Lung microvascular endothelial cell (primary cell): ENCODE measurements at places on chromosomes 6 and 20. TPM values are rescaled to one million over a fixed set of nuclear protein-coding genes. Genes with fewer than 3 reads are reported as not detected.

GRCh38 chr20:60345106-60345505 lies 386.9 kb downstream of the CDH26 start:
- DNase-seq = no peak

Gene MGME1
- 7.8 and 7.9 TPM in 2 replicates for total RNA-seq

DNA sequence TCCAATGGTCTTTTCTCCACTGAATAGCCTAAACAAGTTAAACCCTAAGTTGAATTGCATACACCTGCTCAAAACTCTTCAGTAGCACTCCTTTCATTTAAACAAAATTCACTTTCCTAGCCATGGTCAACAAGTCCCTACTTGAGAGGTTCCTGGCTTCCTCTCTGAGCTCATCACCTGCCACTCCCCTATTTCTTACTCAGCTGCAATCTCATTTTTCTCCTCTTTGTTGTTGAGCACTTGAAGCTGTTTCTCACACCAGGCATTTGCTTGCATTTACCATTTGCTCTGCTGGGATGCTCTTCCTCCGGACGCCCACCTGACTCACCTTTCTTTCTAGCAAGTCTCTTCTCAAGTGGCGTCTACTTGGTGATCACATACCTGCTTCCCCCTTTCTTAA lies 38.5 kb downstream of the EDN1 start:
- no peak for DNase-seq

Gene TBXT
- total RNA-seq = not detected in 2 replicates

DNA sequence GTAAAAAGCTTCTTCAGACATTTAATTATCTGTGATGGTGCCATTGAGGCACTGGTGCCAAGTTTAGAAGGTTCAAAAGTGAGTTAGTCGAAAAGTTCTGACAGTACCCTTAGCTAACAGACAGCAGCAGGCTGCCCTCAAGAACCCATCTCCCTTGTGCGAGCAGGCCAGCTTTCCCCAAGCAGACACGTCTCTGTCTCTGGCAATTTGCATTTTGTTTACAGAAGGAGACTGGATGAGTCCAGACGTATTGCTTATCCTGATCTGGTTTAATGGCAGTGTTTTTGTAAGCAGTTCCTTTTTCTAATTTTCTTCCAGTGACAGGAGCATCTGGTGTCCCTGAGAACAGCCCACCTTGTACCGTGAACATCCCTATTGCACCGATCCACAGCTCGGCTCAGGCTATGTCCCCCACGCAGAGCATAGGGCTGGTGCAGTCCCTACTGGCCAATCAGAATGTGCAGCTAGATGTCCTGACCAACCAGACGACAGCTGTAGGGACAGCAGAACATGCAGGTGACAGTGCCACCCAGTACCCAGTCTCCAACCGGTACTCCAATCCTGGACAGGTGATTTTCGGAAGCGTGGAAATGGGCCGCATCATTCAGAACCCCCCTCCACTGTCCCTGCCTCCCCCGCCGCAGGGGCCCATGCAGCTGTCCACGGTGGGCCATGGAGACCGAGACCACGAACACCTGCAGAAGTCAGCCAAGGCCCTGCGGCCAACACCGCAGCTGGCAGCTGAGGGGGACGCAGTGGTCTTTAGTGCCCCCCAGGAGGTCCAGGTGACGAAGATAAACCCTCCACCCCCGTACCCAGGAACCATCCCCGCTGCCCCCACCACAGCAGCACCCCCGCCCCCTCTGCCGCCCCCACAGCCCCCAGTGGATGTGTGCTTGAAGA lies 58.3 kb upstream of the TMEM181 start:
- no peak for DNase-seq

- peak; percentile 48 for DNase-seq
These were observed 190.4 kb downstream of the OGFRL1 start for GRCh38 chr6:71478834-71479541.

DNA sequence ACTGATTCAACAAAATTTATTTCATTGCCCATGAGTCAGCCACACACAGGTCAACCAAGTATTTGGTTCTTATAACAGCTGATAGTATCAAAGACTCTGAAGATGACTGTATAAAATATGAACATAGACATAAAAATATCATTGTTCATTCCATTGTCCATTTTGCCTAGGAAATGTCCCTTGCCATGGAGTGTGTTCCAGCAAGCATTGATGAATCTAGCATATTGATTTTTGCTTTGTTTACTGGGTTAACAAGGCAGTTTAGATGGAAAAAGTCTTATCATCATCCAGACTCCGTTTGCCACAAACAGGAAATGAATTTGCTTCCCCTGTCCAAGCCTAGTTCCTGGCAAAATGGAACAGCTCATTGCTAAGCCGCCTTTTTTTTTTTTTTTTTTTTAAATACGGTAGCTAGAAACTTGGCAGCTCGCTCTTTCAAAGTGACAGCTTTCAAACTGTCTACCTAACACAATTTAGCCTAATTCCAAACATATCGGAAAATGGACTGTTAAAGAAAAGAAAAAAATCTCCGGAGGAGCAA lies 7.5 kb downstream of the F13A1 start:
- peak; percentile 51 for DNase-seq

DNA sequence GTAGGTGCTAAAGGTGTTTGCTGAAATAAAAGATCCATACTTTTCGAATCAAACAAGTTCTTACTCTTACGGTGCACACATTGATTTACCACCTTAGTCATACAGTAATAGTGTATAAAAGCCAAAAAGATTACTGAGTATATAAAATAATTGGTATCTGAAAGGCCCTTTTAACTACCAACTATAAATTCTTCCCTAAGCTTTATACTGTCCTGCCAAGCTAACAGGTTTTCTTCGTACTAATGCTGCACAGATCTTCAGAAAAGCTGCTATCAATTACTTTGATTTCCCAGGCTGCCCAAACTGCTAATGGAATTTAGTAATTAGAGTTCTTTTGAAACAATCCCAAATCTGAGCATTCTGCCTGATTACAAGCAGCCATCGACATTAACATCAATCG lies 97.5 kb downstream of the PRKN start:
- no peak for DNase-seq

DNA sequence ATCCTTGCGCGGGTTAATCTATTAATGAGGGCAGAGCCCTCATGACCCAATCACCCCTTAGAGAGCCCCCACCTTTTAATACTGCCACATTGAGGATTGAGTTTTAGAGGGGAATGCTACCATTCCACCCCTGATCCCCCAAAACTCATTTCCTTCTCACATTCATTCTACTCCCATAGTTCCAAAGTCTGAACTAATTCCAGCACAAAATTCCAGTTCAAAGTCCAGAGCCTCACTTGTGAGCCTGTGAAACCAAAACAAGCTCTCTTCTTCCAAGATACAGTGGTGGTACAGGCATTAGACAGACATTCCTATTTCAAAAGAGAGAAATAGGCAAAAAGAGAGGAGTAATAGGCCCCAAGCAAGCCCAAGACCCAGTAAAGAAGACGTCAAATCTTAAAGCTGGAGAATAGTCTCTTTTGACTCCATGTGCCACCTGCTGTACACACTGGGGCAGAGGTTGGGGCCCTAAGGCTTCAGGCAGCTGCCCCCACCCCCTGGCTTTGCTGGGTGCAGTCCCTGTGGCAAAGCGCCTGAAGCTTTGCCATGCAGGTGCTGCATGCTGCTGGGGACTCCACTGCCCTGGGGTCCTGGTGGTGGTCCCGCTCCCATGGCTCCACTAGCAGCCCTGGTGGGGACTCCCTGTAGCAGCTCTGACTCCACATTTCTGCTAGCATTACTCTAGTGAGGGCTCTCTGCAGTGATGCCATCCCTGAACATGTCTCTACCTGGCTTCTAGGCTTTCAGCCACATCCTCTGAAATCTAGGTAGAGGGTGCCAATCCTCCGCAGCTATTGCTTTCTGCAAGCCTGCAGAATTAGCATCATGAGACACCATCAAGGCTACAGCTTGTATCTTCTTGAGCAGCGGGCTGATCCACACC lies 41.3 kb downstream of the RSPH3 start:
- no peak for DNase-seq

Gene ADIG
- total RNA-seq = not detected in 2 replicates

Gene CST9
- under 0.01 TPM in 1 of 2 replicates, not detected in the other for total RNA-seq

- DNase-seq = no peak
These were observed 322.8 kb downstream of the FARS2 start for GRCh38 chr6:5584078-5584482.

Gene CALHM4
- 0.22 TPM in 1 of 2 replicates, not detected in the other for total RNA-seq

DNA sequence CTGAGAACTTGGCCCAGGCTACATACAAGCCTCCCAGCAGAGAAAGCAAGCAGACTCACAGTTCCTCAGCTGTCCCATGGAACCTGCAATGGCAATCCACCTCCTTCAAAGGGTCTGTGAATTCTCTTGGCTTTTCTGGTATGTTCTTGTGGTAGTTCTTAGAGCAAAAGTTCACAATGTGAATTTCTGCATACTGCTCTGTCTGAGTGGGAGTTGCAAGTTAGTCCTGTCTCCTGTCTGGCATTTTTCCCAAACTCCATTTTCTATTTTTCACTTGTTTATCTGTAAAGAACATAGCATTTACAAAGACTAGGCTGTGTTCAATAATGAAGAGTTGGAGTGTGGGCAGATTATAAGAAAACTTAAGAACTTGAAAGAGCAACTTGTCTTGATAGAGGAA lies 269.9 kb downstream of the BCKDHB start:
- peak; percentile 1 for DNase-seq

- DNase-seq = peak; percentile 76
These were observed 2.0 kb downstream of the ZNF335 start for GRCh38 chr20:45969712-45970634.

Gene MYO6
- 22.2 and 26.4 TPM in 2 replicates for total RNA-seq

GRCh38 chr6:108157981-108158525 lies 7.8 kb upstream of the NR2E1 start:
- DNase-seq = no peak

DNA sequence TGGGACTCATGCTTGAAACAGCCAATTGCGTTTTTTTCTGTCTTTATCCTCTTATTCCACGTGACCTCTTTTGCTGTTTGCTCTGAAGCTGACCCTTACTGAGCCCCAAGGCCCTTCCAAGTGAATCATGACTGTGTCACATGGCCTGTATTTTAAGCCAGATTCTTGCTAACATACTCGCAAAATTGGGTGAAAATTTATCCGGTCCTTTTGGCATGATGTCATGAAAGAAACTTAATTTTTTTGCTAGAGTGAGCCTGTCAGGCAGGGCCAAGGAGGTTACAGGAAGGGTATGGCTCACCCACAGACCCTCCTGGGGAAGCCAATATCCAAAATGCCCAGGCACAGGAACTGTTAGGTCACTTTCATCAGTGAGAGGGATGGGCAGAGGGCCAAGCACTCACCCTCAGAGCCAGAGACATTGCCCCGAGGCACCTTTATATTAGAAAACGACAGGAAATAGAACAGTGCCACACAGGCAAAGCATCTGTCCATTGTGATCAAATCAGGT lies 296.7 kb downstream of the CDH26 start:
- DNase-seq = no peak

Gene WFDC5
- total RNA-seq = not detected in 2 replicates

DNA sequence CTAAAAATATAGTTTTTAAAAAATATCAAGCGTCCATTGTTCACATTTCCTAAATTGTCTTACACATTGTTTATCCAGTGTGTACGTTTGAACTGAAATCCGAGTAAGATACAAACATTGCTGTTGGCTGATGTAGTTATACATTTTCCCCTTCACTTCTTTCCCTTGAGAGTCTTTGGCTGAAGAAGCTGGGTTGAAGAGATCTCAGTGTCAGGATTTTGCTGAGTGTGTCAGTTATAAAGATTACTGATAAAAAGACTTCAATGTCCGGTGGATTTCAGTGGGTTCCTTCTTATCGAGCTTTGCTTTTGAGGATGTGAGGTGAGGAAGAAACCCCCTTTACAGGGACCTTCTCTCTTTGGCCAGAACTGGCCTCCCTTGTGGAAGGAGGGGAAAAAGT lies 20.5 kb downstream of the RFPL4B start:
- DNase-seq = no peak

- no peak for DNase-seq
These were observed 72.7 kb downstream of the GINS1 start for GRCh38 chr20:25480156-25480555.

Gene TAF8
- 12.2 and 16.9 TPM in 2 replicates for total RNA-seq

DNA sequence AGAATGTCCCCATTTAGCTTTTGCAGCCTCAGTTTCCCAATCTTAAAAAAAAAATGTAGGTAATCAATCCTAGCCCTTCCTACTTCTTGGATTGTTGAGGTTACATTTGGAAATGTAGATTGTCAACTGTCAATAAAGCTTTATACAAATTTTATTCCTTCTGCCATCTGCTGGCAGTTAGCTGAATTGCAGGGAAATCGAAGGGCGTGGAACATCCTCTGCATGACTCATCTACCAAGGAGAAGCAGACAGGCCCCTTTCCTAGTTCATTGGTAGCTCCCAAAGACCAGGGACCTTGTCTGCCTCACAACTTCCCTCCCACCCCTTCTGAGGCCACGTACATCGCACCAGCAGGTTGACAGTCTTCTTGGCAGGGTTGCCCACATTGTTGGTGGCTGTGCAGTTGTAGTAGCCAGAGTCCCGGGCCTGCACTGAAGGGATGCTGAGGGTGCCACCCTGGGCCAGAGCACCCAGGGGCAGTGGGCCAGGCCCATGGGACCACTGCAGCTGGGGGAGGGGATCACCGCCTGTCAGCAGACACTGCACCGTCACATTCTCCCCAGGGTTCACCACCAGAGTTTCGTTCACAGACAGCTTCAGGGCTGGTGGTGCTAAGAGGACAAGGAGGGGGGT lies 43.6 kb downstream of the MDGA1 start:
- DNase-seq = peak; percentile 60

DNA sequence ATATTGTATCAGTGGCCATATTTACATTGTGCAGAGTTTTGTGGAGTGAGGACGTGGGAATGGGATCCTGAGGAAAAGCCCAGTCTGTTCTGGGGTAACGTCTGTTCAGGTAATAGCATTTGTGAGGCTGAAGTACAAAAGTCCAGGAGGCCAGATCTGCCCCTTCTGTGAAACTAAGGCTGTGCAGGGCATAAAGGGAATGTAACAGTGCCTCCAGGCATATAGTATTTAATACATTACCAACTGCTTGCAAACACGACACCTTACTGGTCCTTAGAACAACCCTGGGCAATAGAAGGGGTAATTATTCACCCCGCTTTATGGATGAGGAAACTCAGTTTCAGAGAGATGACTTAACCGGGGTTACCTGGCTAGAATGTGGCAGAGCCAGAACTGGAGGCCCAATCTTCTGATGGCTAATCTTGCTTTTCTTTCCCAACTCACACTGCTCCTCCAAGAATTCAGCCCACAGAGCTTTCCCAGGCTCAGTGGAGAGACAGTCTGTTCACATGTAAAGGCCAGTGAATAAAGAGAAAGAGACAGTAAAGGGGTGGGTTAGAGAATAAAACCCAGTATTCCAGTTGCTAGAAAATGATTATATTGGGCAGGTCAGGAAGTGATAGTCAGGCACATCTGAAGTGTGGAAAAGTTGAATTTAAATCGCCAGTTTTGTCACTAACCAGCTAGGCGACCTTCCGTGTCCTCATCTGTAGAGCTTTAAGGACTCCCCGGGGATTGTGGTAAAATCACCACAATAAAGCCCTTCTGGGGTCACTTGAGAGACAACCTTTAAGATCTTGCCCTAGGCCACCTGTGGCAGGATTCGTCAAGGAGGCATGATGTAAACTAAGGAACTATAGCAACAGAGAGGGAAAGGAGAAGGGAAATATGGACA lies 280.7 kb upstream of the CITED2 start:
- DNase-seq = no peak

Gene PNLDC1
- total RNA-seq = not detected in 2 replicates

GRCh38 chr6:2072453-2072852 lies 173.0 kb downstream of the GMDS start:
- no peak for DNase-seq

Gene UNC5CL
- under 0.01 TPM in 2 replicates for total RNA-seq

GRCh38 chr6:152896923-152897322 lies 85.9 kb downstream of the FBXO5 start:
- DNase-seq = no peak

Gene LGSN
- total RNA-seq = not detected in 2 replicates
